H9 (cell line): ENCODE measurements at places on chromosomes 1 and 21. TPM values are rescaled to one million over a fixed set of nuclear protein-coding genes. Genes with fewer than 3 reads are reported as not detected.

PLA2G2C gene
- total RNA-seq = not detected in 2 replicates

PLA2G2F gene
- not detected in 2 replicates for total RNA-seq

TCHHL1 gene
- not detected in 2 replicates for total RNA-seq

GUCA2A gene
- not detected in 2 replicates for total RNA-seq

KIAA1614 gene
- total RNA-seq = 0.88 and 1.3 TPM in 2 replicates

GRCh38 chr1:81125672-81126071 lies 675.1 kb upstream of the ADGRL2 start:
- no peak for DNase-seq
- no peak overlapping the region for H3K27ac ChIP-seq
- no peaks in the 10 kb centered on the region for H3K27me3 ChIP-seq

DNA sequence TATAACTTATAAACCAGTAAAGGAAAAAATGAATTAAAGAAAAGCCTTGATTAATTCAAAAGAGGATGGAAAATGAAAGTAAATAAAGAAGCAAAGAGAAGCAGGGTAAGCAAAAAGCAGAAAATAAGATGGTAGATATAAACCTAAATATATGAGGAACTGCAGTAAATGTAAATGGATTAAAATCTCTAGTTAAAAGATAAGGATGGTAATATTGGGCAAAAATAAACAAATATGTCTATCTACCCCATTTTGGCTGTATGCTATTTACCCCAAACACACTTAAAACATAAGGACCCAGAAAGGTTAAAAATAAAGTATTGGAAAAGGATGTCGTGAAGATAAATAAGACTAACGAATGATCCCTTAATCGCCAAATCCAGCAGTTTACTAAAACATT lies 161.9 kb downstream of the FOXD2 start:
- DNase-seq = no peak
- H3K36me3 ChIP-seq = peaks cover 5% of the 10 kb centered on the region; the same call in 2 of the 3 replicates
- H3K27me3 ChIP-seq = no peaks in the 10 kb centered on the region
- no peak overlapping the region for H3K4me3 ChIP-seq
- no peaks in the 10 kb centered on the region for H3K4me1 ChIP-seq

DNA sequence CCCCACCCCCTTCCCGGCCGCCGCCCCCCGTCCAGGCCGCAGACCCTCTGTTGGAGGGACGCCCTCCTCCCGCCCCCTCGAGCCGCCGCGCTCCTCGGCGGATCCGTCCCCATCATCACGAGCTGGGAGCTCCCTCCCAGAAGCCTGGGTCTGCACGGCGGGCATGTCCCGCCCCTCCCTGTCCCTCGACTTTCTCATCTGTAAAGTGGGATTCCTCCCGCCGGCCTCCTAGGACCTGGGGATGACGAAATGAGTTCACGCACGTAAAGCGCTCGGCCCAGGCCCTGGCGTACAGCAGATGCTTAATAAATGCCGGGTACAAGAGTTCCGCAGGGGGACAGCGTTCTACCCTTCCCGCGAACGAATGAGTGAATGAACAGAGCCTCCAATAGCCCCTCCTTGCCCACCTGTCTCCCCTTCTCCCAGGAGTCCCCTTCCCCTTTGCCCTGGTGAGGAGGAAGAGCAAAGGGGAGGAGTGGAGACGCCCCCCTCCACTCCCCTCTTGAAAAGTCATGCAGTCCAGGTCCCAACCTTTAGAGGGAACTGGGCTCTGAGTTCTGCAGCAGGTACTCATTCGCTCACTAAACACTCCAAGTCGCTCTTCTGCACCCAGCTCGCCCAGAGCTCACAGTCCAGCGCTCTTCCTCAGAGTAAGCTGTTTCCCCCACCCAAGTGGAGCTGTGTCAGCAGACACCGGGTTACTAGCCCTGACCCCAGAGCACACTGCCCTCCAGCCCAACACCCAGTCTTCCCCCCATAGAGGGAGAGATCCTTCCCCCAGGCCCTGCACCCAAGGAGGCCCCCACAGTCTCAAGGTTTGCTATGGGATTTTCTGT lies 16.8 kb downstream of the RAP1GAP start:
- no peak overlapping the region for H3K27ac ChIP-seq
- H3K27me3 ChIP-seq = no peaks in the 10 kb centered on the region
- no peaks in the 10 kb centered on the region; the same call in 1 of the 2 replicates for H3K4me1 ChIP-seq
- H3K36me3 ChIP-seq = no peaks in the 10 kb centered on the region
- DNase-seq = no peak
- peak overlapping the region; percentile 74 for H3K4me3 ChIP-seq

- H3K4me3 ChIP-seq = peak overlapping the region; percentile 88
- H3K4me1 ChIP-seq = no peaks in the 10 kb centered on the region
- H3K36me3 ChIP-seq = peaks cover 10% of the 10 kb centered on the region
- DNase-seq = no peak
- H3K27me3 ChIP-seq = no peaks in the 10 kb centered on the region
- no peak overlapping the region for H3K27ac ChIP-seq
Observed at GRCh38 chr1:62438163-62438562, 1.3 kb downstream of the USP1 start.

DNA sequence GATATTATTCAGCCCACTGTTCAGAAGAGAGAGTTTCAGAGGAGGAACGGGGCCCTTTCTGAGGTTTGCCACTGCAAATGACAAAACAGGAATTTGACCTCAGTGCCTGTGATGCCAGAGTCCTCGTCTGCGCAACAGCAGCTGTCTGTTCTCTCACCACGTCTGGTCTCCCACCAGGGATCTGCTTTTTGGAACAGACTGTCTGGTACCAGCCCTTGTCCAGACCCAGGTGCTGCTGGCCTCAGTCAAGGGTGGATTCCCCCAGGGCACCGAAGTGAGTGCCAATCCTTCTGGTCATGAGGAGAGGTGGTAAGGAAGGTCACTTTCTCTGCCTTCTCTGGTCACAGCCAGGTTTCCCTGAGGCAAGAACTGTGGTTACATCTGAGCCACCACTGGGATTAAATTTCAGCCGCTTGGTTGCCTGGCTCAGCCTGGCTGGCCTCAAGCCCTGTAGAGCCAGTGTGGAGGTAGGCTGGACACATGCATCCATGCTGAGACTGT lies 2.3 kb upstream of the BCAN start:
- no peaks in the 10 kb centered on the region for H3K36me3 ChIP-seq
- H3K27ac ChIP-seq = no peak overlapping the region

GRCh38 chr21:31922881-31923280 lies 50.1 kb downstream of the HUNK start:
- H3K36me3 ChIP-seq = peaks cover 20% of the 10 kb centered on the region
- H3K4me3 ChIP-seq = no peak overlapping the region

DNA sequence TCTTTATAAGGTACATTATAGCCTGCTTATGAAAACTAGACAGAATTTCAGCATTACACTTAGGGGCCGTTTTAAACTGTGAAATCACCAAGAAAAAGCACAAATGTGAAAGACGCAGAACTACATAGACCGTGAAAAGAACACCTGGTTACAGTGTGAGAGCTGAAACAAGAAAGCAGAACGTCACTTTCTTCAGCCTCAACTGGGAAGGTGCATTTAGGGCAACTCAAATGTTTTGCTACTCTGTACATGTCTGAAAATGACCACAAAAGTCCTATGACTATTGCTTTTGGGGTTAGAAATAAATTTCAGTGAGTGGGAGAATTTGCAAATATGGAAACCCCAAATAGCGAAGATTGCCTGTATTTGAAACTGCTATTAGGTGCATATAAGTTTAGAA lies 268.7 kb downstream of the OLFM3 start:
- no peak overlapping the region for H3K27ac ChIP-seq
- no peak overlapping the region for H3K4me3 ChIP-seq
- DNase-seq = no peak
- no peaks in the 10 kb centered on the region for H3K27me3 ChIP-seq
- H3K4me1 ChIP-seq = no peaks in the 10 kb centered on the region
- no peaks in the 10 kb centered on the region for H3K36me3 ChIP-seq

DNA sequence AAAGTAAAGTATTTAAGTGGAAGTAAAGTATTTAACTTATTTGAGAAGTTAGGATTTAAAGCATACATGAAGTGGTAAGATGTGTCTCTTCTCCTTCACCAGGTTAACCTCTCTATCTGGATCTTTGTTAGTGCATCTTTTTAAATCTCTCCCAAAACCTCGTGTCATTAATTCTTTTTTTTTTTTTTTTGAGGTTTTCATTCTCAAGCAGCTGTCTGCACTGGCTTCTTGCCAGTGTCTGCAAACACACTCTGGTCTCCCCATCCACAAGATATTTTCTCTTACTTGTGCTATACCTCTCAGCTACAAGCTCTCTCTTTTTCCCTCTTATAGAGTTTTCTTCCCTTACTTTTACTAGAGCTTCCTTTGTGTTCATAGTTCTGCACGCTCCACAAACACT lies 49.0 kb downstream of the CLDN17 start:
- no peaks in the 10 kb centered on the region for H3K36me3 ChIP-seq
- no peak overlapping the region for H3K27ac ChIP-seq
- H3K27me3 ChIP-seq = no peaks in the 10 kb centered on the region
- no peak overlapping the region for H3K4me3 ChIP-seq
- no peaks in the 10 kb centered on the region for H3K4me1 ChIP-seq
